ENCODE measurements at places on chromosomes 3 and 15.

- no peak for DNase-seq
Observed at GRCh38 chr3:137294839-137295238, 337.1 kb downstream of the IL20RB start.

- DNase-seq: no peak
Observed at GRCh38 chr3:15556512-15556911, 35.0 kb upstream of the COLQ start.

- DNase-seq: no peak
Observed at GRCh38 chr3:179695672-179696313, 43.0 kb downstream of the USP13 start.

DNA sequence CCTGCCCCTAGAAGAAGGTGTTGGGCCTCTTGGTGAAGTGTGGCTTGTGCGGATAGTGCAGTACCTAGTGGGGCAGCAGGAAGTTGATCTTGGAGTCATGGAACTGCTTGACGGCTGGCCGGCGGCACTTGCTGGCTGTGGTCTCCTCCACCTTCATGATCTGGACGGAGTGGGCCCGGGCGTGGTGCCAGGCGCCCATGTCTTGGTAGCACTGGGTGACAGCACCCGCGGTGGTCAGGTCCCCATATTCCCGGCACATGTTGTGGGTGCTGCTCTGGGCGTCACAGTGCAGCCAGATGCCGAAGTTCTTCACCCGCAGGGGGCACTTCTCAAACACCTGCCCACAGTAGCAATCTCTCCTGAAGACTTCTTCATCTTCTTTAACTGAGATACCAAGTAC, 30.7 kb downstream of the EXOG start:
- DNase-seq: no peak

DNA sequence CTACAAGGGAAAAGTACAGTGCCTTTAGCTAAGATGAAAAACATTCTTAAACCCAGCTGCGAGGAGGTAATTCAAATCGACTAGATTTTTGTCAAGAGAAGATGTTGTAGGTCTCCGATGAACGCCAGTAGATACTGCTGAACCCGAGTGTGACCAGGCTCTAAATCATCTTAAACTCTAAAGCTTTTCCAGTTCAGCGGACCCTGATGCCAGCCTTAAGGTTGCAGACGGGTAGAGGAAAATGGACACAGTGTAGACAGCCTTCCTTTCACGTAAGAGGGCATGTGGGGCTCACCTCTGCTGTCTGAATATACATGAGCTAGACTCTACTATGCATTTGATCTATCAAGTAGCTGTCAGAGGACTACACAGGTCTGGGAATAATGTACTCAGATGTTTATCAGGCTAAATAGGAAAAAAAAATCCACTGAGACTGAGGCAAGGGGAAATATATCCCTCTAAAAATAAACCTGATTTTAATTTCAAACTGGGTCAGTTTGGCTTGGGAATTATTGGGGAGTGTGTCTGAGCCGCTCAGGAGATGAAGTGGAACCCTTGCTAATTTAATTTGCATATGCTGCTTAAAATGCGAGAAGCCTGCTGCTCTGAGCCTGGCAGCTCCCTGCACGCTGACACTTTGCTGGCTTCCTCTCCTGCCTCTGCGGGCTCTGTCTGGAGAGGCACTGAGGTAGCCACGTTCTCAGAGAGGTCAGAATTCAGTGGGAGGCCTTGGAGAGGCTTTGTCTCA, 151.9 kb downstream of the CADPS start:
- DNase-seq: no peak

DNA sequence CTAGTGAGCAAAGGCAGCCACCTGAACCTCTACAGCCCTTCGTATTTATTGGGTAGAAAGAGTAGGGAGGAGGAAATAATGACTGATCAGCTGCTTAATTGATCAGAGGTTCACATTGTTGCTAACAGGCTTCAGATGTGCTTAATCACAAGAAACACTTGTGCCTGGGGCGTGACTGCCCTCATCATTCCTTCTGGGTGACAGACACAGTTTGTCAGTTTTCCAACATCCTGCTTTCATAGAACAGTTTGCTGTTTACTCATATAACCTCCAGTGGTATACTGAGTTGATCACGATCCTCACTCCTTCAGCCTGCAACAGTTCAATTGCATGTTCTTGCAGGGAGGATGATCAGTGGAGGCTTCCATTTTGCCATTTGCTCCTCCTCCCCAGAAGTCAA, 13.6 kb upstream of the CASR start:
- no peak for DNase-seq

DNA sequence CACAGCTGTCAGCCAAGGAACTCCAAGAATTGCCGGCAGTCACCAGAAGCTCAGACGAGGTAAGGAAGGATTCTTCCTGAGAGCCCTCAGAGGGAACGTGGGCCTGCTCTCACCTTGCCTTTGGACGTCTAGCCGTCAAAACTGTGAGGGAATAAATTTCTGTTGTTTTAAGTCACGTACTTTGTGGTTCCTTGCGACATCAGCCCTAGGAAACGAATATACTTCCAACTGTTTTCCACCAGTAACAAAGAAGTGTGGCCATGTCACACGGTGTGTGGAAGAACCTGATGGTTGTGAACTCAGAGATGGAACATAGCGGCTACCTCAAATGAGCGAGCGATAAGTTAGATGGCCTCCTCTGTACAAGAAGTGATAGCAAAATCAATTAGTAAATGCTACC, 41.0 kb upstream of the B3GNT5 start:
- DNase-seq: no peak

- no peak for DNase-seq
Observed at GRCh38 chr3:113211330-113212149, at the start of gene BOC. Gene BOC, plus strand, starts transcription at chr3:113211557. Its CDS starts 38,246 bp downstream, at chr3:113249803.

DNA sequence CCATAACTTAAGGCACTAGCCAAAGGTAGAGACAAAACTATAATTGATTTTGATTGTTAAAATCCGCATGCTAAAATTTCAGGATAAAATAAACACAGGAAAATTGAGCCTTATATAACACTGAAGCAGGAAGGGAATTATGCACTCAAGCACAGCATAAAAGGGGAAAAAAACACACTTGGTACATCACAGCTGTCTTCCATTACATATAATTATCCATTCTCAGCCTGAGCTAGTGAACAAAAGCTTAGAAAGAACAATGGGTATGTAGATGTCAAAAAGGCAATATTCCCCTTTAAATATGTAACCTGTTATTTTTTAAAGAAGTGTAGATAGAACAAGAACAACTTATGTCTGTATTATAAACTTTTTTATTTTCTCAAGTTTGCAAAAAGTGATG, 899.2 kb downstream of the ROBO1 start:
- DNase-seq: no peak

DNA sequence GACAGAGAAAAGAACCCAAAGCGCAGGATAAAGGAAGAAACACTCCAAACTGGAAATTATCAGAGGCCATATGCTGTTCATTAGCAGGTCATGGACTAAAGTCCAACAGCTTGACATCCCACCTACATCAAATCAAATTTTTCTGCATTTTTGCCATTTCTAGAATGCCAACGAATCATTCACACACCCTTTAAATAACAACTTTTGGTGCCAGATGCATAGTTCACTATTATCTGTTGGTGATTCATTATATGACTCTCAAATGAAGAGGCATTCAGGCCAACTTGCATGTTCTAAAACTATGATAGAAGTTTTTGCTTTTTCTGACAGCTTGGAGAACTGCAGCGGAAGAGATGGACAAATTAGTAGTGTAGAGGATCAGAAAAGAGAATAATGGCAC, 529.8 kb upstream of the NAALADL2 start:
- DNase-seq: no peak

GRCh38 chr3:111070772-111071256, 802 bp upstream of the NECTIN3 start:
- DNase-seq: no peak

GRCh38 chr3:48501196-48501595, 2.8 kb downstream of the SHISA5 start:
- no peak for DNase-seq

DNA sequence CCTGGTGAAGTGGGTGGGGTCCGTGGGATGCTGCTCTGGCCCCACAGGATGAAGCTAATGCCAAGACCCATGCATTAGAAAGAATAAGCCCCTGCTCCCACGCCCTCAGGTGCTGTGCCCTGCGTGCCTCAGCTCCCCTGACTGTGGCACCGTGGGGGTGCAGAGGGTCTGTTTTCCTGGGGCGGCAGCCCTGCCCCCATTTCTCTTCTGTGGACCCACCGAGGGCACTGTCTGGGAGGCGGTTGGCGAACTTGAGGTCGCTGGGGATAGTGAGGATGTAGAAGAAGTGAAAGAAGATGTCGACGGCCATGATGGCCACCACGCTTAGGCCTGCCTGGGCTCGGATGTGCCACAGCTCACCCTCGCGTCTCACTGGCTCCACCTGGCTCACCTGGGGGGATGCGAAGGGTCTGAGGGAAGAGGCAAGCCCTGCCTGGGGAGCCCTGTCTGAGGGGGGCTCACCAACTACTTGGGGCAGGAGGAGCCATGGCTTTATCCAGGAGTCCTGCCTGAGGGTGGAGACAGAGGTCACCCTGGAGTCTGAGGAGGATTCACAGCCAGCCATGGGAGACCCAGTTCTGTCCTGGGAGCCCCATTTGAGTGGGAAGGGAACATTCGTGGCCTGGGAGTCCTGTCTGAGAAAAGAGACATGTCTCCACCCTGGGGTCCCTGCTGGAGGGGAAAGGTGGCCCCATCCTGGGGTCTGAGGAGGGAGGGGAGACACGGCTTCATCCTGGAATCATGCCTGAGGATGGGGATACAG, 5.1 kb downstream of the HHATL start:
- DNase-seq: no peak

- DNase-seq: no peak
Observed at GRCh38 chr3:52245322-52246263, at the start of gene PPM1M. Gene PPM1M, plus strand, starts transcription at chr3:52245759. Its CDS starts 66 bp downstream, at chr3:52245825.

DNA sequence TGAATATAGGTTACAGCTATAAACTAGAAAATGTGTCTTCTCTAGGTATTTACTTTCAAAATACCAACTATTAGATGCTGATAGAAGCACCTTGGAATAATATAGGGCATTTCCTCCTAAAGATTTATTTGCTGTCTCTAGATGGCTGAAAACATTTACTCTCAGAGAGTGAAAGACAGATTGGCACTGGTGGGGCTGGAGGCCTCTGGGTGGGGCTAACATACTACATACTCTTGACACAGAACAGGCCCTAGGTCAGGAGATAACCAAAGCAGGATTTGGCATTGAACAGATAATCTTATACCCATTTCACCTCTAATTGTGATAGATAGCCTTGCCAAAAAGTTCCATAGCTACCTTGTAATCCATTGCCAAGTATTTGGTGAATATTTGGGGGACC, 253.3 kb upstream of the TBC1D5 start:
- DNase-seq: no peak

DNA sequence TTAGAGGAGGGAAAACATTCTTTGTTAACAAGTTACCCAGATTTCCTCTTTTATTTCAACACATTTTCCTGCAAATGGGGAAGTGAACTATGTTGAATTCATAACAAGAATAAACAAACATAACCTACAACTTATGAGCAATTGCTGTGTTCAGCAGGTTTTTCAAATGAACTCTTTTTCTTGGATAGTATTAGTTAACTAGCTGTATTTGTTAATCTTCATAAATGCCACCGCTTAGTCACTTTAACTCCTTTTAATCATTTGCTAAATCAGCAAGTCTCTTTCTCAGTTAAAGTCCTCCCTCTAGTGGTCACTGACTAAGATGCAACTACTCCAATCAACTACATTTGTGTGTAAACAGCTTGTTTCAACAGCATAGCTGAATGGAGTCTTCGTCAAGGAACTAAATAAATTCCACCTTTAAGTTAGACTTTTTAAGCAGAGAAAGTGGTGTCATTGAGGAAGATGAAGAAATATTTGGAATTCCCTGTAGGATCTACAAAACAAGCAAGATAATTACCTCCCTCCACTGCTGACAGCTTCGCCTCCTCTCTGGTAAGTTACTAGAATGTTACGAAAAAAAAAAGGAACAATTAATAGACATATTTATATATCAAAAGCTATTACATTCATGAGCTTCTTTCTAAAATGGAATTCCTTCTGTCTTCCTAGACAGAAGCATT, 1122.0 kb downstream of the ROBO1 start:
- no peak for DNase-seq

DNA sequence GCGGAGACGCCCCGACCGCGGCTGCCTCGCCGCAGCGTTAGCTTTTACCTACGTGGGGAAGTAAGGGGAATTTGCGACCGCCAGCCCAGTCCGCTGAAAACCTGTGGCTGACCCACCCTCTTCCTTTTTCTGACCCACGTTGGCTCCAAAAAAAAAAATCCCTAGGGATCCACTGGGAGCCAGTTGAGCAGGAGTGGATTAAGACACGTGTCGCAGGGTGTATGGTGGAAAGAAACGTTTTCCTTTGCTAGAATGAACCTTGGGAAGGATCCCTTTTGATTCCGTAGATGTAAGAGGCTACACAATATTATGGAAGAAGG, 575 bp upstream of the PCYT1A start:
- no peak for DNase-seq

DNA sequence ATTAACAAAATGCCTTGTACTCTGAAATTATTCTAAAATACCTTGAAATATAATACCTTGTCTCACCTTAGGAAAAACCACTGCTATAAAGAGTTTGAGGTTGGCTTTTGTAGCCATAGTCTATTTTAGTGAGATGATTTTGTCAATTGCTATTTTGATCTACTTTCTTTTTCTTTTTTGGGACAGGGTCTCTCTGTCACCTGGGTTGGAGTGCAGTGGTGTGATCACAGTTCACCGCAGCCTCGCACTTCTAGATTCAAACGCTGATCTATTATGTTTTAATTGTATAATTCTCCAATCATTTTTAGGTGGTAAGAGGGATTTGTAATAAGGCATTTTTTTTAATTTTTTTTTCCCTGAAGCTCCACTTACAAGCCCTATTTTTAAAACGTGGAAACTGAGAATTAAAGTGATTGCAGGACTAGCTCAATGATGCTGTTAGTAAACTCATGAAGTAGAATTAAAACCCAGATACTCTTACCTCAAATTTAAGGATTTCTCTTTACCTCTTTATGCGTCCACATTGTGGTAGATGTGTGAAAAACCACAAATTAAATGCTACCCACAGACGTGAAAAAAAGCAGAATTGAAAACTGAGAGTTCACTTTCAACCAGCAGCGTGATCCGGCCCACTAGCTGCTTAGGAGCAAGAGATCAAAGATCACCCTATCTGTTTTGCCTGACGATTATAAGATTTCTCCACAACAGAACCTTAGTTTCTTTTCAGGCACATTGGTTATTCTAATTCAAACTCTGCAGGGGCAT, 384.2 kb downstream of the CGGBP1 start:
- DNase-seq: no peak

GRCh38 chr3:29284497-29284896, 3.6 kb downstream of the RBMS3 start:
- no peak for DNase-seq

Data from stimulated activated CD4-positive, alpha-beta T cell treated with anti-CD3 and anti-CD28 coated beads, Interleukin-1b, Interleukin-23, amount 100 ng/mL, for 1 hour (primary cell).